ENCODE measurements at places on chromosomes 1 and 21.

GRCh38 chr1:202270871-202271326 is 70.8 kb downstream of the UBE2T start:
- DNase-seq, result no peak

DNA sequence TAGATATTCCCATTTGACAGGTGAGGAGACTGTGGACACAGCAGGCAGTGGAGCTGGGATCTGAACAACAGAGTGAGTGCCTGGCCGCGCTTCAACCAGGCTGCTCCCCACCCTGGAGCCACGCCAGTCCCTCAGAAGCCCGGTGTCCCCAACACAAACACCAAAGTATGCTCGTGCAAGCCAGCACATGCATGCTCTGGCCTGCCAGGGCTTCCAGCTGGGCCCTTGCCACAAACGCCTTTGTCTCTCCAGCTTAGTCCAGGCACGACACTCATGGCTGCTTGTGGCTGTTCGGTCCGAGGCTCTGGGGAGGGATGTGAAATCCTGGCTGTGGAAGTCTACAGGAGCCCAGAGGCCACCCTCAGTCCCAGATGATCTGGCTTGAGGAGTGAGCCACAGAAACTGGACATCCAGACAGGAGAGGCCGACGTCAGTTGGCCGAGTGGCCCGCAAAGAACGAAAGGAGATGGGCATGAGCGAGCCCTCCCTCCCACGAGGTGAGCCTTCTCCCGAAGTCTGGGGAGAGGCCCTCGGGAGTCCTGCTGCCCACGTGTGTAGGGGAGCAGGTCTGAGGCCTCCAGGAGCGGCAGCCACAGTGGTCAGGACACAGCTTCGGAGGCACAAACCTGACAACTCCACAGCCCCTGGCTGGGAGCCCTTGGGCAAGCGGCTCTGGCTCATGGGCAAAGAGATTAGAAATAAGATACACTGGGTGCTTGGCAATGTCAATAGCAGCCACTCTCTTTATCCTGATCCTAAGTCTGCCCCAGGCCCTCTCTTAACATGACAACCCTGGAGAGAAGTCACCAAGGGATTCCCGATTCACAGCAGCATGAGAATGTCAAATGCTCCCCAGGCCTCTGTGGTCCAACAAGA is 117.1 kb upstream of the IFFO2 start:
- no peak for DNase-seq

DNA sequence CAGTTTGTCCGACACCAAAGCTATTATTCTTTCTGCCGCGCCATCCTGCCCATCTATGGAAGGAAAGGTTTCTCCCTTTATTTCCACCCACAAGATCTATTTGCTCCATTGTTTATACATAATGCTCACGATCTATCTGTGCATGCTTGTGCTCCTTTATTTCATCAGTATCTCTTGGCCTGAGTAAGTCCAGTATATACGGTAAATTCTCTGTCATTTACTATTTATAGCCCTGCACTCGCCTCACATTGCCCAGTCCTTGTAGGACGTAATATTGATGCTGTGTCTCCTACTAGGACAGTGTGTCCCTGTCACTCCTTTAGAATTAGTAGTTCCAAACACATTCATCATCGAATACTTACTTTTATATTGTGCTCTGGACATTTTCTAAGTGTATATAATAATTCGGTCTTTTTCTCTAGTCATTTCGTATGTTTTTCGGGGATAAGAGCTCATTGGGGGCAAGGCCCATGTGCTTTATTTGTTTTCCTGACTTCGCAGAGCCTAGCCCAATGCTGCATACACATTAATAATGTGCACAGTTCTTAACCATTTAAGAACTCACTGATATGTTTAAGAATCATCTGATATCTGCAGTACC is 3.1 kb upstream of the NID1 start:
- no peak for DNase-seq

DNA sequence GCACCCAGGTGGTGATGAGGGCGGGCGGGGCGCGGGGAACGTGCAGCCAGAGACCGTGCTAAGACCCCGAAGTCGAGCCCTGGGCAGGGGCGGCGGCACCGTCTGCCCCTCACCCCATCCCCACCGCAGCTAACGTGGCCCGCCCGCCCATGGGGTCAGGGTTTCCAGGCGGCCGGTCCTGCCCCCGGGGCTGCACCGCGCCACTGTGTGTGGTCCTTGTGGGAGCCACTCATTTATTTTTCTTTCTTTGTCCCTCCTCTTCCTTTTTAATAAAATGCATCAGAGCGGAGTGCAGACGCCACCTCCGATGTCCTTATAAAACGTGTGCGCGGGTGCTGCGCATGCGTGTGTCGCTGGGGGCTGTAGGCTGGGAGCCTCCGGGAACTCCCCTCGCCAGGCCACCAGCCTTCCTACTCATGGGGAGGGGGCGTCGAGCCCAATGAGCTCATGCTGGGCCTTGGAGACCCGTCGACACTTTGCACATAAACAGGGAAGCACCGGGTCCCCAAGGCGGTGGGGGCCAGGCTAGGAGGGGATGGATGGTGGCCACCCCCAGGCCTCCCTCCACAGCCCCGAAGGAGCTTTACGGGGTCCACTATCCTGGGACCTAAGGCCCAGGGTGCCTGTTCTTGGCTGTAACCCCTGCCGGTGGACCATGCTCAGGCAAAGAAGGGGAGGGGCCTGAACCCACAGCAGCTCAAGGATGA is 59.9 kb downstream of the WNT9A start:
- DNase-seq, result no peak

DNA sequence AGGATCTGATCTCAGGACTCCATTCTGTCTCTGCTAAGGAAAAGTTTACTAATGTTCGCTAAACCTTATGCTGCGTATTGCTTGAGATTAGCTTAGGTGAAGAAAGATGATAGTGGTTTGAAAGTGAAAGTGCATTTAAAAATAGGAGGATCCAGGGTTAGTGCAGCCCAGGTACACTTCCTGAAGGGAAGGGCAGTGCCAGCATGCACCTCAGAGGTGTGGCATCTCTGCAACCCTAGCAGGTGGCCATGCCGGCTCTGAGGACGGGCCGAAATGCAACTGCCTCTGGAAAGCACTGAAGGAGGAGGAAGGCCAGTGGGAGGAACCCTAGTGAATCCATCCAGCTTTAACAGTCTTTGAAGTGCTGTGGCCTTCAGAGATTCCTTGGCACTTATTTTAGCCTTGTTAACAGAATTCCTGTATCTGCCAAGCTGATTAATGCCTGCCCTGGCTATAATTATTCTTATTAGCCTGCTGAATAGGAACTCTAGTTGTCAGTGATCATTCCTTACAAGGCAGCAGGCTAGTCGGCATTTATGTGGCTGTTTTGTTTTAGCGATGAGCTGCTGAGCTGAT is 5.5 kb downstream of the PTGFRN start:
- no peak for DNase-seq

DNA sequence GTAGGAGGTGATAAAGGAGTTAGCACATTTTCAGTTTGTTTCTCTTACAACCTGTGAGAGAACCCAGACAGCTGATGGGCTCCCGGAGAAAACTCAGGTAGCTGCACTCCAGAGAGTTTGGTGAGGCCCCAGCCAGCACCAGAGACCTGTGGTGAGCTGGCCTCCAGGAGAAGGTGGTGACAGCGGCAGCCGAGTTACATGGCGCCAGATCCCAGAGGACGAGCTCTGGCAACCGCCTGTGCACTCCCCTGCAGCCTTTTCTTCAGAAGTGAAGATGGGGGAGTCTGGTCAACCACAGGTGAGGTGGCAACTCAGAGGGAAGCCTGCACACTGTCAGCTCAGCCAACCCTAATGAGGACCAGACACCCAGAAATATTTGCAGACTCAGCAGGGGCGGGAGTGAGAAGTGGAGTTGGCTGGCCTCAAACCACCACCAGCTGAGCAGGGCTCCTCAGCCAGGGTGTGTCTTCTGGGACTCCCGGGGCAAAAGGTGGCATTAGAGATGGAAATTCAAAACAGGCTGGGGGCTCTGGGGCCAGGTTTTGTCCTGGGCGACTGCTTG is 209.7 kb downstream of the SETD4 start:
- no peak for DNase-seq

DNA sequence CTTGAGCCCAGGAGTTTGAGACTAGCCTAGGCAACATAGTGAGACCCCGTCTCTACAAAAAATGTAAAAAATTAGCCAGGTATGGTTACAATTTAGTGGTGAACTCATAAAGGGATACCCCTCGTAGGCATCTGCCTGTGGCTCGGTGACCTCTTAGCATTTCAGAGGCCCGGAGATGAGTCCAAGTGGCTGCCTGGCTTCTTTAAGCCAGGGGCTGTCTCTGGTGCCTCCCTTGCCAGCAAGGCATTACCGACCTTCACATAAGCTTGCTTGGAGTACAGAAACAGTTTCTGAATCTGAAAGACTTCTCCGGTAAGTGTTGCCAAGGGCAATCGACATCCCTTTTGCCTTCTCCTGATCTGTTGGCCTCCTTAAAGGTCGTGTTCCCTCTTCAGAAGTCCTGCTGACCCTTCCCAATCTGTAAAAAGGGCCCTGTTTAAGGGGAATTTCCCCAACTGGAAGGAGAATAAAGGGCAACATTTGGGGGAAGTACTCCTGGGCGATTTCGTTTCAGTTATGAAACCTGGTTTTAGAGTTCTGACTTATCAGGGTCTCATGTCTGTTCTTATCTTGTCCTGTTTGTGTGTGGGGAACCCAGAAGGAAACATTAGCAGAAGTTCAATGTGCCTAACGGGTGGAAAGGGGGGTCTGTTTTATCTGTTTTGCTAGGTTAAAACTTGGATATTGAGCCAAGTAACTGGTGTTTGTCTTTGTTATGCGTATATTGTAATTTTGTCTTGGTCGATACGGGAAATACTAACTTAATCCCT is 32.9 kb downstream of the KIFAP3 start:
- no peak for DNase-seq

GRCh38 chr1:41461790-41462679 is 22.4 kb downstream of the EDN2 start:
- no peak for DNase-seq

DNA sequence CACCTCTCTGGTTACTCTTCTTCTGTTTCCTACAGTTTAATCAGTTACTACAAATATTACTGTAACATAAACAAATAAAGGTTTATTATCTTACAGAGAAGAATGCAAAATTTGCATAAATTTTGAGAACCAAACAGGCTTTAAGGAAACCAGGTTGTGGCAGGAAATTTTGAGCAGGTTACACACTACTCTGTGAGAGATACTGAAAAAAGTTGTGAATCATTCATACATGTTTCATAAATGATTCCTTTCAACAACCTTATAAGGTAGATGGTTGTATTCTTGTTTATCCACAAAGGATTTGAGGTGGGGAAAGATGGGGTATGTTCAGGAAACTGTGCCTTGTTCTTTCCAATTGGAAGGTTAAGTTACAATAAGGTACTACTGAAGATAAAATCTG is 58.6 kb downstream of the MAST2 start:
- no peak for DNase-seq

DNA sequence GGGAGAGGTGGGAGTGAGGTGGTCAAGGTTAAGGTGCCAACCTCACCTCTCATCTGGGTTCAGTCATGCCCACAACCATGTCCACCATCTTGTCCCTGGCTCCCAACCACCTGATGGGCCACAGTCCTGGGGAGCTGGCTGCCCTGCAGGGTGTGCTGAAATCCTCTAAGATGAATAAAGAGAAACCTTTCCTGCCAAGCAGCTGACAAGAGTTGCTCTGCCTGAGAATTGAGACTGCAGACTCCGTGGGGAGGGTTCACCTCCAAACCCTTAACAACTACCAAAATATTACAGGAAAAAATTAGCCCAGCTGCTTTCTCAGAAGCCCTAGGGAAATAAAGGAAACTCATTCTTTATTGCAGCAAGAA is 15.2 kb upstream of the FGR start:
- no peak for DNase-seq

DNA sequence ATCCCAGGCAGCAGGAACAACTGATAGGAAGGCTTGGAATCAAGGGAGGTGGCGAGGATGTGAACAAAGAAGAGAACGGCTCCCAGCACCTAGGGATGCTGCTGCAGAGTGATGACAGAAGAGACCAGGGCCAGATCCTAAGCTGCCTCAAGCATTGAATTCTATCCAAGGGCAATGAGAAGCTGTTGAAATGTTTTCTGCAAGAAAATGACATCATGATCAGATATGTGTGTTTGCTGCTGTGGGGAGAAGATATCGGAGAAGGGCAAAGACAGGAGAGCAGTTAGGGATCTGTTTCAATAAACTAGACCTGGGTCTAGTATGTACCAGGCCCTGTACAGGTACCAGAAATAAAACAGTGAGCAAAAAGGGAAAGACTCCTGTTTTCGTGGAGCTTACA is 194.7 kb upstream of the RAB4A start:
- no peak for DNase-seq

DNA sequence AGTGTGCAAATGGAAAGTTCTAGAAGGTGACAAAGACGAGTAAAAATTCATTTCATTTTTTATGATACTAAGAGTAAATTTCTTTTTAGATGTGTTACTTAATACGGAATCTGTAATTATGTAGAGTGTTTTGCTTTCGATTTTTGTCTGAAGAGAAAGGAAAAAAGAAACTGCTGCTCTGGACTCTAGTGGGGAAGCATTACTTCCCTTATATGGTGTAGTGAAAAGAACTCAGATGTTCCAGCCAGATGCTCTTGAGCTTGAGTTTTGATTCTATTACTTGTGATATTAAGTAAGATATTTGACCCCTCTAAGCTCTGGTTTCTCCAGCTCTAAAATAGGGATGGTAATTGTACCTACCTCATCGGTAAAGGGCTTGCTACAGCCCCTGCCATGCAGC is 12.2 kb upstream of the GPR161 start:
- no peak for DNase-seq

- no peak for DNase-seq
These were observed 36.2 kb downstream of the CAMSAP2 start for GRCh38 chr1:200774735-200775444.

GRCh38 chr1:157247005-157247763 is 109.0 kb upstream of the ETV3 start:
- DNase-seq, result no peak

GRCh38 chr1:232845406-232845955 is 40.3 kb downstream of the MAP10 start:
- DNase-seq, result no peak

GRCh38 chr1:216075339-216075738 is 347.9 kb downstream of the USH2A start:
- no peak for DNase-seq

GRCh38 chr1:221644663-221645258 is 97.1 kb downstream of the DUSP10 start:
- no peak for DNase-seq

DNA sequence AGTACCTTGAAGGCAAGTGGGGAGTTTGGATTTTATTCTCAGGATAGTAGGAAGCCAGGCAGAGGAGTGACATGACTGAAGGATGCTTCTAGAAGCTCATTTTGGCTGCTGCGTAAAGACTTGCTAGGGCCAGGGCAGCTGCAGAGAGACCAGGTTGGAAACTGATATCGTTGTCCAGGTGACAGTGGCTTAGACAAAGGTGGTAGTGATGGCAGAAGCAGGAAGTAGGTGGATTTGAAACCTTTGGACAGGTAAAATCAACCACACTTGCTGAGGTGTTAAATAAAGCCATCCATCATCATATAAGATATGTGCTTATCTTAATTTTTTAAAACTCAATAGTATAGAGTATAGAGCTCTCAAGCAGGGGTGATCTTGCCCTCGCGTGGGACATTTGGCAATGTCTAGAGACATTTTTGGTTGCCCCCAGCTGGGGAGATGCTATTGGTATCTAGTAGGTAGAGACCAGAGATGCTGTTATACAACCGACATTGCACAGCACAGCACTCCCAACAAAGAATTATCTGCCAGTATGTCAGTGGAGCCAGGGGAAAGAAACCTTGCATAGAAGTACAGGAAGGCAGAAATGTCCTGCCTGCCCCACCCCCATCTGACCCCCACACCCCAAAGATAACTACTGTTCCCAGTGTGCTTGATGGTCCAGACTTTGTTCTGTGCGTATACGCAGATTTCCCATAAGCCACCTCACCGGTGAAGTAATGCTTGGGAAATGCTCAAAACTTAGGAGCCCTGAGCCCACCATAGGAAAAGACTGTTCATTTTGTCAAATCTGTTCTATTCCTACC is 31.1 kb downstream of the TMEM51 start:
- no peak for DNase-seq

GRCh38 chr1:177088966-177089365 is 75.5 kb downstream of the ASTN1 start:
- DNase-seq, result no peak
